ENCODE measurements at places on chromosomes 4 and X.

- DNase-seq: no peak
These were observed 2182.5 kb upstream of the AGA start for GRCh38 chr4:179624768-179625181.

GRCh38 chr4:170979736-170980135 is 833.5 kb upstream of the GALNTL6 start:
- no peak for DNase-seq

DNA sequence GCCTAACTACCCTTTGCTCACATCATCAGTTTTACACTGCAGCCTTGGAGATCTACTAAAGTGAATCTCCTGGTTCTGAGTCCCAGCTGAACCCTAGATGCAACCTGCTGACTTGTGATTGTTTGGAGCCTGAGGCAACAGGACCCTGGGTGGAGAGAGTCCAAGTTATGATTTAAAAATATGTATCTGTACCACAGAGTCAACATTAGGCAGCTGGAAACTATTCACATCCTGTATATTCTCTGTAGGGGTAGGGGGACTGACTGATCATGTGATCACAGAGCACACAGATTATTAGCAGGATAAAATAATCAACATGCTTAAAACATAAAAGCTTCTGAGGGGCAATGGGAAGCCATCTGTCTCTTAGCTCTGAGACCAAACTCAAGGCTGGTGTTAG is 52.1 kb downstream of the CT47B1 start:
- no peak for DNase-seq

GRCh38 chrX:17546356-17546755 is 171.4 kb downstream of the NHS start:
- no peak for DNase-seq

DNA sequence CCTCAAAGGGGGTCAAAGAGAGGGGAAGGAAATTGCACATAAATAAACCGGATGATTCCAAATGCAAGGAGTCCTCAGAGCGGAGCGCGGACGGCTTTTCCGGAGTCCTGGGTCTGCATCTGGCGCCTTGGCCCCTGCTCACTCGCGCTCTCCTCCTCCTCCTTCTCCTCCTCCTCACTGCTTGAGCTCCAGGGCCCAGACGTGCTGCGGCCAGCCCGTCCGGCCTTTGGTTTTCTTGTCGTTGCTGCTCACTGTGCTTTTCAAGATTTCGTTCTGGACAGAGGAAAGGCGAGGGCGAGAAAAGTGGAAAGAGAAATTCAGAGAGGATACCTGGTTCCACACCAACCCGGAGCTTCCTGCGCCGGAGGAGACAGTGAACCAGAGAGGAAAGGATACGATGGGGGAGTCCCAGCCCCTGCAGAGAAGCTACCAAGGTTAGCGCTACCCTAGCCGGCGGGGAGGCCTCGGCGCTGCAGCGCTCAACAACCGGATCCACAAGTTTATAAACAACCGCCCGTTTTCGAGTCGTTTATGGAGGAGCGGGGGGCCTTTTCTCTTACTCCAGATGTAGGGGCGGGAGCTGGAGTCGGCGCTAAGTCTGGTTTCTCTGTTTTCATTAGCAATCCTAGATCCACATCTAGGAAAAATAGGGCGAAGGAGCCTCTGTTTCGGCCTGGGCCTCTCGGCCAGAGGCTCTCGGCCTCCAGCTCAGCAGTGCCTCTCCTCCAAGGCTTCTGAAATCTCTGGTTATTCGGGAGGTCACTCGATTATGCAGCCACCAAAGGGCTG is 2.7 kb downstream of the HAND2 start:
- DNase-seq: no peak

- DNase-seq: peak; percentile 42
These were observed 1.8 kb downstream of the CAMK2D start for GRCh38 chr4:113759696-113760093.

DNA sequence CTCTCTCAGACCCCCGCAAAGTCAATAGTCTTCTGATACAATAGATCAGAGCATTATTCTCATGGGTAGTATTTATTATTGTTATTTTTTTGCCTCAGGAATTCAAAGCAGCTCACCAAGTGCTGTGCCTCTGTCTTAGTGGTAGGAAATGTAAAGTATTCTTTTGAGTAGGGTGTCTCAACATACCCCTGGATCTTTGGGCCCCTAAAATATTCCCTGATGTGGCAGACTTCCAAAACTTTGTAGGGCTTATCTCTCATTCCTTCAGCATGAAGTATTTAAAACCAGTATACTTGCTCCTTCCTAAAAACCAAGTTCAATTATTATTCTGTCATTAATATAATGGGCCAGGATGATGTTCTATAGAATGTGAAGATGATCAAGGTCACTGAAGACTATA is 115.3 kb upstream of the ZNF827 start:
- no peak for DNase-seq

DNA sequence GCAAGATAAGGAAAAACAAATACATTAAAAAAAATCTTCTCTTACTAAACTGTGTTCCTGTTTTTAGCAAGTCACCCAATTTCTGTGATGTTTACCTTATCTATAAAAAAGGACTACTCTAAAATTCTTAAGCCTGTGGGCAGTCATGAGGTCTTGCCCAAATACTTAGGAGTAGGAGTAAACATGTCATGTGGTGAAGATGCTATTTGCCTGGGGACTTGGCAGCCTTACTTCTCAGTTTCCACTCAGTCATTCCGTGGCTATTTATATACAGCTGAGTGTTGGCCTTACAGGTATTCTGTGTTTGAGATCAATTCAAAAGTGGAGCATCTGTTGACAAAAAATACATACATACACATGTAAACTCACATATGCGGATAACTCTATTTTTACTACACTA is 89.9 kb upstream of the TLR2 start:
- DNase-seq: no peak

- no peak for DNase-seq
These were observed 44.2 kb downstream of the DLG3 start for GRCh38 chrX:70488856-70489255.

DNA sequence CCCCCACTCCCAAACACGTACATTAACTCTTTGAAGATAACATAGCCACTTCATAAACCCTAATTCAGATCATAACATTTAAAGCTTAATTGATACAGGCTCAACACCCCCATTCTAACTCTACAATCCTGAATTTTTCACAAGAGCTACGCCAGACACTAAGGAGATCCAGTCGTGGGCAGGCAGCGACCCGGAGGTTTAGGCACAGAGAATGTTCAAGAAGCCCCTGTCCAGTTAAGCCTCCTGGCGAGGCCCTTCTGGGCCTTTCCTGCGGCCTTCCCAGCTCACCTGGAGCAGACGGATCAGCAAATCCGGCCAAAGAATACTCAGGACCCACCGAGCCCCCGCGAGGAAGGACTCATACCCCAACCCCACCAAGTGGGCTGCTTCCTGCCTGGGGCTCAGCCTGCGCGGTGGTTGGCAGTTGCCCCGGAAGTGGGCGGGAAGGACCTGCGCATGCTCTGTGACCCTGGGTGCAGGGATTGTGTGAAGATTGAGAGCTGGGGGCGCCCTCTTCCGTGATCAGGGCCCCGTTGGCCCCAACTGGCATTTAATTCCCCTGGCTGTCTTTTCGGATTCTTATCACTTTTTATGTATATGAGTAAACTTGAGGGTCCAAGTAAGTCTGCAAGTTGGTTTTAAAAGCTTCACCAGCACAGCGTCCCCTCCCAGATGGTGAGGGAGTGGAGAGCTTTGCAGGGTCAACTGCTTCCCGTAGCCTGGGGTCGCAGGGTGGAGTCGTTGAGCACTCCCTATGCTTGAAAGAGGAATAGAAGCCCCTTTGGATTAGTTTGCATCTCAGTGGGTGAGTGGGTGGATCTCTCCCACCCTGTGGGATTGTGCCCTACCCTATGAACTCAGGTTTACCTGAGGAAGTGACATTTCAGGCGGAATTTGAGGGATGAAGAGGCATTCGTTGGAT is at the start of gene TRIM61:
Gene TRIM61, minus strand, starts transcription at position 415 of the 922 bp plus-strand sequence. CDS start 7,655 bp downstream, outside the sequence.
- DNase-seq: no peak

GRCh38 chr4:48227662-48228061 is 42.0 kb downstream of the TEC start:
- DNase-seq: no peak

DNA sequence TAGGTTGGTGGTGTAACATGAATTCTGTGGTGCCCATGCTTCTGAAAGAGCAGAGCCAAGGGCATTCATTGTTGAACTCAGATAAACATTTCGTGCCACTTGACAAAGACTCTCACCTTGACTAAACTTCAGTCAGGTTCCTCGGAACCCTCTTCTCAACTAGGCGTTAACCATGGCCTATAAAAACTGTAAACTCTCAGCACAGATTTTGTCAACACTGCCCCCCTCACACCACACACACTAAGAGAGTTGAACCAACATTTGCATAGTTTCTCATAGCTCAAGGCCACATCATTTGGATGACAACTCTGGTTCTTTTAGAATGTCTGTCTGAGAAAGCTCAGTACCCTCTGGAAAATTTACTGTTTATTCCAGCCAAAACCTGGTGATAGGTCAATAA is 28.1 kb downstream of the CASP6 start:
- no peak for DNase-seq

- DNase-seq: no peak
These were observed 63.0 kb upstream of the ENPP6 start for GRCh38 chr4:184280591-184281071.

- DNase-seq: no peak
These were observed 1289.6 kb upstream of the TENM3 start for GRCh38 chr4:180953572-180953971.

GRCh38 chr4:139374251-139374650 is 72.0 kb upstream of the NDUFC1 start:
- DNase-seq: no peak

GRCh38 chrX:74593593-74593992 is 20.8 kb downstream of the RLIM start:
- DNase-seq: no peak

DNA sequence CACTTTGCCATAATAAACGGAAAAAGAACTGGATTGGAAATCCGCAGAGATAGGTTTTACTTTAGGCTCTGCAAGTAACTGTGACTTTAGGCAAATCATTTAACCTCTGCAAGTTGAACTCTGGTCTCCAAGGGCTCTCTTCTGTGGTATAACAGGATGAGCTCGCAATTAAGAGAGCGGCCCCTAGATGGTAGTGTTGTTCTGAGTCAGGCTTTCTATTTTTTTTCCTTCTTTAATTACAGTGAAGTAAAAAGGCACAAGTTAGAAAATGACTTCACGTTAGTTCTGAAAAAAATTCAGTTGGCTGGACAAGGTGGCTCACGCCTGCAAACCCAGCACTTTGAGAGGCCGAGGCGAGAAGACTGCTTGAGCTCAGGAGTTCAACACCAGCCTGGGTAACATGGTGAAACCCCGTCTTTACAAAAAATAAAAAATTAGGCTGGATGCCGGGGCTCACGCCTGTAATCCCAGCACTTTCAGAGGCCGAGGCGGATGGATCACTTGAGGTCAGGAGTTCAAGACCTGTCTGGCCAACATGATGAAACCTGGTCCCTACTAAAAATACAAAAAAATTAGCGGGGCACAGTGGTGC is 18.0 kb downstream of the RPS3A start:
- DNase-seq: peak; percentile 78

DNA sequence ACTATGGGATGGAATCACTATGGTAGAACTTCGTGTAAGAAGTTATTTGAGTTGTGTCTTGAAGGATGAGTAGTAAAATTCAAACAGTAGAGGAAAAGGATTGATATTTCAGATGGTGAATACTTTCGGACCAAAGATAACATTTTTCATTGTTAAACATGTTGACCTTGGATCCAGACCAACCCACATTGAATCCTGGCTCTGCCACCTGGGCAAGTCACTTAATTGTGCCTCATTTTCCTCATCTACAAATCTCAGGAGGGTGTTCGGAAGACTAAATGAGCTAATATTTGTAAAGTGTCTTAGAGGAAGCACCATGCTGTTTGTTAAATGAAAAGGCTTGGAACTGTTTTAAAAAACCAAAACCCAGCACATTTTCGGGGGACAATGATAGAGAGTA is 1.4 kb upstream of the AIFM1 start:
- no peak for DNase-seq

DNA sequence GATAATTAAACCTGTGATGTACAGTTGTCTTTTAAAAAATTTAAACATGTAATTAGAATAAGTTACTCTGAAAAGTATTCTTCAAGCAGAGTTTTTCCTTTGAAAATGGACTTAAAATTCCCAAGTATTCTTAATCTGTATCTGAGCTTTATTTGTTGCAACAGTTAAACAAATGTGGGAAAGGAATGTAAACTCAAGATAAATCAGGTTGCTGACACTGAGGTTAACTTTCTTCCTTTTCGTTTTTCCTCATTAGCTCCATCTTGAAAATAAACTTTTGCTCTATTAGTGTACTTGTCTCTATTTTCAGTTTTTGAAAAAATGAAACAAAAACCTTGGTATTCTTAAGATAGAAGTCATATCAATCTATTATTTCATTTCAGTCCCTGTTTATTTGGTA is 144.5 kb upstream of the BMPR1B start:
- DNase-seq: no peak

DNA sequence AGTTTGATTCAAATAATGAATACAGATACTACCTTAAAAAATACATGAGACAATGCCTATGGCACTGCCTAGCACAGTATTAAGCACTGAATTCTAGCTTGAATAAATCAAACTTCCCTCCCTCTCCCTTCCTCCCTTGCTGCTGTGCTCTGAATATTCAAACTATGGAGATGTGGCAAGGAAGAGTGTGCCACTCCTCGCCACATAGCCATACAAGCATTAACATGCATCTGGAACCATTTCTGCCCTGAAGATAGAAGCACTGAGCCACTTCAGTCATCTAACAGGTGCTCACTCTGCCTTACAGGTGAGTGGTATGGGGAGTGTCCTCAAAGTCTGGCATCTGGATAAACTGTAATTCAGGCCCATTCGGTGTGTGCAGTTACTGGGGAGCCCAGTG is 276.9 kb downstream of the ARHGAP24 start:
- no peak for DNase-seq

DNA sequence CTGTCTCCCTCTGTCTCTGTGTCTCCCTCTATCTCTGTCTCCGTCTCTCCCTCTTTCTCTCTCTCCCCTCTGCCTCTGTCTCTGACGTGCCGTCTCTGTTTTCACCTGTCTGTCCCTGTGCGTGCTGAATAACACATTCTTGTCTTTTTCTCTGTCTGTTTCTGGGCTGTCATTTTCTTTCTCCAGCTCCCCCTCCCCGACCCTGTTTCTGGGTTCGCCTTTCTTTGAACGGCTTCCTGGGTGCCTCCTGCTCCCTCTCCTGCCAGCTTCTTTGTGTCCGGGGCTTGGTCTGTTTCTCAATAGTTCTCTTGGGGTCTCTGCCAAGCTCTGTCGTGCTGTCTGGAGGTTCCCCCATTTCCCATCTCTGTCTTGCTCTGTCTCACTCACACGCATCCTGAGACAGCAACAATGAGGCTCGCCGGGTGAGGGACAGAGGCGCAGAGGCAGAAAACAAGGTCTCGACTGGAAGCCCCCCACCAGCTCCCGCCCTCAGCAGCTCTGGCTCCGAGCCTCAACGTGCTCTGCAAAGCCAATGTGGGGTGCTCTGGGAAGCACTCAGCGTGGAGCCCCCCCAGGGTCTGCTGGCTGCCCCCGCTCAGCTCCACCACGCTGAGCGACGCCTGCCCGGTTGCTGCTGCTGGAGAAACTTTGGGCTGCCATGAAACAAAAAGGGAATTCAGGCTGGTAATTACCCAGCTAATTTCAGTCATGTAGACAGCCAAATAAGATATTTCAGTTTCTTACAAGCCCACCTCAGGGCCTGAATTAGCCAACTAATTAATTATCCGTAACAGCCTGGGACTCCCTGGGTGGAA is 3.4 kb downstream of the CPLX1 start:
- DNase-seq: no peak

All from kidney (tissue), 22 donors.